Activated T-helper 17 cell treated with anti-CD3 and anti-CD28 coated beads, Interleukin-2, amount 50 U/mL, for 72 hours (primary cell): ENCODE measurements at places on chromosomes 2 and 18.
A peak's percentile ranks its signal among the peaks of the same experiment; 100 is the strongest.

GRCh38 chr2:47091118-47091517, 64.0 kb downstream of the STPG4 start:
- no peak for ATAC-seq

- no peak for ATAC-seq
Measured at GRCh38 chr18:78429127-78430108, 550.2 kb upstream of the SALL3 start.

DNA sequence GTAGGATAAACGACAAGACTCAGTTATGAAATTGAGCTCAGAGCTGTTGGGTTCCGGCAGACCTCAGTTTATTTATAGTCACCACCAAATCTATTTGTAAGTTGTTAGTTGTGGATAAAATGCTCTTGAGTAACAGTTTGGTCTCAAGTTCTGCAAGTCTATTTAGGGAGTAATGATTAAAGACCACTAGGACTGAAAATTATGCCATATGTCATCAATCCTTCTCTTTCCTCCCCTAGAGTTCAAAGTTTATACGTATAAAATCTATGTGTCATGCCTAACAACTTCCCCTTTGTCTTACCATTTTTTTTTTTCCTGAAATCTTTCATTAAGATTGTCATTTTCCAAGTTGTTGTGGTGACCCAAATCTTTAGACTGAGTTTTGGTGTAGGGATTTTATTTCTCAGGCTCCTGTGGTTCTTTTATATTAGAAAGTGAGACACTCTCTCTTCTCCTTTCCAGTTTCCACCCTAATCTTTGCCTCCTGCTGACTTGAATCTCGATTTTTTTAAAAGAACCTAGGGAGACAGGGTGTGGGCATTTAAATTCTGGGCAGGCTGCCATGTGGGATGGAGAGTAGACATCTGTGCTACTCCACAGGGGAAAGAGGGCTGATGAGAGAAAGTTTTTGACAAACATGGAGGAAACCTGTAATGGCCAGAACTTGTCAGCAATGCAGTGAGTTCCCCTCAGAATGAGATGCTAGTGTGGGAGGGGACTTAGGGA, 51.0 kb downstream of the LAMA3 start:
- no peak for ATAC-seq

GRCh38 chr18:12637901-12638643, 19.8 kb downstream of the SPIRE1 start:
- ATAC-seq: peak; percentile 31
